ENCODE measurements at places on chromosomes 7 and 10.

GRCh38 chr10:16811765-16812164 is 5.5 kb downstream of the RSU1 start:
- no peak for DNase-seq

DNA sequence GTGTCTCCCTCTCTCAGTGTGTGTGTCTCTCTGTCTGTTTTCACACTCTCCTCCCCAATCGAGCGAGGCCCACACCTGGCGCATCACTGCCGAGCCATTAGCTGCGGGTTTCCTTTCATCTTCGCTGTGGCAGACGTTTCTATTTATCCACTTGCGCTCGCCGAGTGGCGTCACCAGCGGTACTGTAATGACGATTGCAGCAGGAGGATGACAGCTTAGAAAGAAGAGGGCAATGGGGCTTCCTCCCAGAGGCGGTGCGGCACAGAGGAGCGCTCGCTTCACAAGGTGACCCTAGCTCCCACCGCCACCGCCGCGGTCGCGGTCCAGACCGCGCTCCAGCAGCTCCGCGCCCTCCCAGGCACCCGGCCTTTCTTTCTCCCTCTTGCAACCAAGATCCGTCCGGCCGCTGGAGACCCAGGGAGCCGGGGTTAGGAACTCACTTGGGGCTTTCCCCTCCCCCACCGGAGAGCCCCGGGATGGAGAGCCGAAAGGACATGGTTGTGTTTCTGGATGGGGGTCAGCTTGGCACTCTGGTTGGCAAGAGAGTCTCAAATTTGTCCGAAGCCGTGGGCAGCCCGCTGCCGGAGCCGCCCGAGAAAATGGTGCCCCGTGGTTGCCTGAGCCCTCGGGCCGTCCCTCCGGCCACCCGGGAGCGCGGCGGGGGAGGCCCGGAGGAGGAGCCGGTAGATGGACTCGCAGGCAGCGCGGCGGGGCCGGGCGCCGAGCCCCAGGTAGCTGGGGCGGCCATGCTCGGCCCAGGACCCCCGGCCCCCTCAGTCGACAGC is at the start of gene EVX1:
EVX1 (plus strand) TSS at position 248 of the 785 bp plus-strand sequence; CDS start at position 477, 229 bp downstream.
- DNase-seq: no peak

DNA sequence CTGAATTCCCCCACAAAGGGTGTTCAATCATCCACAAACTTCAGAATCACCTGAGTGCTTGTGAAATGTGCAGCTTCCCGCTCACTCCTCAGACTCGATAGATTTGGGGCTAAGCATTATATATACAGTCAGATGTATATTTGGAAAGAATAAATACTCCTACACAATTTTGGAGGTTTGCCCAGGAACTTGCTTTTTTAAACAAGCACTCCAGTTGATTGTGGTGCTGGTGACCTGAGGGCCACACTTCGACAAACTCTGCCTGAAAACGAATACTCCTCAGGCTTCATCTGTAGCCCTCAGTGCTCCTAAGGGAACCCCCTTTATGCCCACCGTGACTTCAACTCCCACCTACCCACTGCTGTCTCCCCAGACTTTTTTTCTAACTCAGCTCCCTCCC is 211.6 kb downstream of the INHBA start:
- no peak for DNase-seq

DNA sequence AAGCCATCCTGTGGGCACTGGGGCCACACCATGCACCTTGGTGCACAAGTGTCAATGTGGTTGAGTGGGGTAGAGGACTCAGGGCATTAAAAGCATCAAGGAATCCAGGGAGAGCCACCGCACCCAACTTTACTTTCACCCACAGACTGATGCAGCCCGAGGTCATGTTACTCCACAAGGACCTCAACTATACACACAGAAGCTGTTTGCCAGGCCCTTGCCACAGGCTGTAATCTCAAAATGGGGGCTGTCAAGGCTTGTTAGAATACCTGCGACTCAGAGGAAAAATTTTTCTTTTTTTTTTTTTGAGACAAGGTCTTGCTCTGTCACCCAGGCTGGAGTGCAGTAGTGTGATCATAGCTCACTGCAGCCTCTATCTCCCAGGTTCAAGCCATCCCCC is 26.5 kb upstream of the KCTD7 start:
- DNase-seq: no peak

GRCh38 chr7:133114519-133114918 is 32.6 kb upstream of the CHCHD3 start:
- DNase-seq: no peak

GRCh38 chr7:116630357-116630756 is 41.6 kb upstream of the MET start:
- DNase-seq: no peak

GRCh38 chr7:122442929-122443328 is 138.4 kb upstream of the FEZF1 start:
- no peak for DNase-seq

DNA sequence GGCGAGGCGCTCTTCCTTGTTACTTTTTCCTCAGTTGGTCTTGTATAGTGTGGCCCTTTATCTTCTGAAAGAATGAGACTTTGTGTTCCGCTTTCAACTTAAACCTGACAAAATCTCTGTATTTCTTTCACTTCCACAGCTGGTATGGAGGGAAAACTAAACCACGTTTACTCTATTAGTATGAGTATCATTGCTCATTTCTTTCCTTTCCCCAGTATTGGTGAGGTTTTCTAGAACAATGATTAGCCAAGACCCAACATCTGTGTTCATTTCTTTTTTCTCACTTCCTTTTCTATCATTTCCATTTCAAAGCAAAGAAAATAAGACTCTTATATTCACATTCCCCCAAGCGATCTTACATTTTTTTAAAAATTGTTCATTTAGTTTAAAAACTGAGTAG is 165.3 kb downstream of the PAXIP1 start:
- no peak for DNase-seq

DNA sequence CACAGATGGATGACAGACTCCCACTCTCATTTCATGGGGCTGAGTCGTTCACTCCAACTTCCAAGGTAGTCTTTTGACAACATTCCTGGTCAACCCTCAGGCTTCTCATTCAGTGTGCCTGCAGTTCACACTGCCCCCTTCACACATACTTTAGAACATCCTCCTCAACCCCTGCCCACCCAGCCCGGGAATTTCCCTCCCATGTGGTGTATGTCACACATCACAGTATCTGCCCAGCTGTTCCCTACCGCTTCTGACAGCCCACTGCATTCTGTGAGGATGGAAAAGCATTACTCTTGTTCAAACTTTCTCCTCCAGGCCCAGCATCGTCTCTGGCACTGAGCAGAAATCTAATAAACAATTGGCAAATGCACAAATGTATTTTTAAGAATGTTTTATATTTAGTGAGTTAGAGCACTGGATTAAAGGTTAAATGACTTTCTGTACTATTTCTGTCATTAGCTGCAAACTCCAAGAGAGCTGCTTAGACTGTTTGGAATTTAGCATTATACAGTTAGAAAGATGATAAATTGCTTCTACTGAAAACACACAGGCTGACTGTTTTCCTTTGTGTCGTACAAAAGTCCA is 110.4 kb downstream of the SFMBT2 start:
- no peak for DNase-seq
